ENCODE measurements at places on chromosomes 12 and 14. TPM values are rescaled to one million over a fixed set of nuclear protein-coding genes. Genes with fewer than 3 reads are reported as not detected.

INSM2 gene
- total RNA-seq: not detected

B4GALNT1 gene
- total RNA-seq: 0.40 TPM

NKX2-1 gene
- not detected for total RNA-seq

TAS2R20 gene
- 4.1 TPM for total RNA-seq

SYT1 gene
- total RNA-seq: 1.4 TPM

KRT86 gene
- total RNA-seq: not detected

PROX2 gene
- total RNA-seq: not detected

SIVA1 gene
- total RNA-seq: 125 TPM

SIX1 gene
- not detected for total RNA-seq

MARS1 gene
- total RNA-seq: 41.0 TPM

CLEC7A gene
- total RNA-seq: 3.6 TPM

SLC39A5 gene
- total RNA-seq: 592 TPM

CFAP251 gene
- total RNA-seq: 1.1 TPM

FAIM2 gene
- 4.7 TPM for total RNA-seq

ASCL1 gene
- total RNA-seq: not detected

USP5 gene
- total RNA-seq: 94.1 TPM

IL26 gene
- total RNA-seq: not detected

KCNJ8 gene
- 4.0 TPM for total RNA-seq

FAM90A1 gene
- not detected for total RNA-seq

FGD6 gene
- total RNA-seq: 14.9 TPM

CRIP2 gene
- total RNA-seq: 20.8 TPM

ADGRD1 gene
- total RNA-seq: 42.9 TPM

MYF6 gene
- total RNA-seq: not detected

SYCP3 gene
- not detected for total RNA-seq

PLA2G1B gene
- not detected for total RNA-seq

MORN3 gene
- total RNA-seq: not detected

SALL2 gene
- 1.4 TPM for total RNA-seq

CLEC6A gene
- total RNA-seq: not detected

KRT74 gene
- total RNA-seq: not detected

CDK17 gene
- 41.7 TPM for total RNA-seq

LMNTD1 gene
- total RNA-seq: not detected

CLECL1 gene
- 4.2 TPM for total RNA-seq

FAR2 gene
- total RNA-seq: 41.6 TPM

SLC17A8 gene
- 61.9 TPM for total RNA-seq

ETFBKMT gene
- 3.9 TPM for total RNA-seq

ELK3 gene
- total RNA-seq: 23.9 TPM

PLEKHD1 gene
- not detected for total RNA-seq

POTEM gene
- total RNA-seq: not detected

DAO gene
- total RNA-seq: not detected

KRT85 gene
- total RNA-seq: not detected

ACSM4 gene
- not detected for total RNA-seq

NYNRIN gene
- 3.2 TPM for total RNA-seq

SDR9C7 gene
- not detected for total RNA-seq

TMTC1 gene
- 13.2 TPM for total RNA-seq

OR6C2 gene
- not detected for total RNA-seq

PIWIL1 gene
- not detected for total RNA-seq

IAPP gene
- total RNA-seq: not detected

PTPRO gene
- total RNA-seq: 2.5 TPM

PIK3C2G gene
- total RNA-seq: 32.1 TPM

RNU4-1 gene
- under 0.01 TPM for total RNA-seq

TPH2 gene
- total RNA-seq: not detected

Measured in Peyer's patch (tissue), 4 donors.